Bone marrow (tissue), 2 donors: ENCODE measurements at places on chromosomes 12 and 14.

- no peak for DNase-seq
Measured at GRCh38 chr12:104998423-104999346, 12.6 kb downstream of the NOPCHAP1 start.

DNA sequence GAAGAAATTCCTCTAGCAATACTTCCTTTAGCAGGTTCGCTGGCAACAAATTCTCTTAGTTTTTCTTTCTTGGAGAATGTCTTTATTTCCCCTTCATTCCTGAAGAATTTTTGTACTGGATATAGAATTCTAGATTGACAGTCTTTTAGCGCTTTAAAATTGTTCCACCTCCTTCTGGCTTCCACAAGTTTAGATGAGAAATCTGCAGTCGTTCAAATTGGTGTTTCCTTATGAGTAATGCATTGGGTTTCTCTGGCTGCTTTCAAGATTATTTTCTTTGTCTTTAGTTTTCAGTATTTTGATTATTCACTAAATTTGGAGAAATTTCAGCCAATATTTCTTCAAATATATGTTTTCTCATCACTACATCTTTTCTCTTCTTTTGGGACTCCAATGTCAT, 33.3 kb upstream of the FGF6 start:
- no peak for DNase-seq

DNA sequence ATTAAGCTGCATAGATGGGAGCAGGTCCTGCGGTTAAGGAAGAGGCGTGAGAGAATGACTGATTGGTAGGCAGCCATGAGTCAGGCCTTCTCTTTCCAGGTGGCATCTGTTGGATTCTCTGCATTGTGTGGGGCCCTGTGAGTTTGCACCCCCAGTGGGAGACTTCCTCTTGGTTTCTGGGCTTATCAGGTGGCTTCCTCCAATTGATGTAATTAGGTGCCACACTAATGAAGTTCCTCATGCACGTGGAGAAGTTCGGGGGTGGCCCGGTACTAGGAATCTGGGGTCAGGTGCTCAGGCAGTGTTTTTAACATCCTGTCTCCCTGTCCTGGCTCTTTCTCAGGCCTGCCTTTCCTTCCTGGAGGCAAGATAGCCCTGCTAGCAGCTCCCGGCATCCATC, 765.1 kb upstream of the TMEM132C start:
- DNase-seq = no peak

- no peak for DNase-seq
Measured at GRCh38 chr14:104361101-104361591, 218.4 kb upstream of the C14orf180 start.

- DNase-seq = no peak
Measured at GRCh38 chr12:130008241-130008640, 104.4 kb upstream of the TMEM132D start.

DNA sequence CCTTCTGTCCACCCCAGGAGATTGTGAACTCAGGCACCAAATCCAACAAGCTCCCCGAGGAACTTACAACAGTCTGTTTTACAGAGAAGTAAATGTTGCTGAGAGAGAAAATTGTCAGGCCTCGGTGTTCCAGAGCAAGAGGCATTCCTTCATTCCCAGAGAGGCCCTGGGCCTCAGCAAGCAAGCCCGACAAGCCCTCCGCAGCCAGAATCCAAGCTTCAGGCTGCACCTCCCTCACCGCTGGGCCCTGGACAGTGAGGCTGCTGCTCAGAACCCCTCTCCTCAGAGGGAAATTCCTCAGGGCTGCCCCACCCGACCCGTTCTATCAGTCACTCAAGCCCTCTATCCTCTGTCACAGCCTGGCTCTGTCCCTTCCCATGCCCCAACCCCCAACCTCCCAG, 56.4 kb downstream of the ZFP36L1 start:
- DNase-seq = no peak

DNA sequence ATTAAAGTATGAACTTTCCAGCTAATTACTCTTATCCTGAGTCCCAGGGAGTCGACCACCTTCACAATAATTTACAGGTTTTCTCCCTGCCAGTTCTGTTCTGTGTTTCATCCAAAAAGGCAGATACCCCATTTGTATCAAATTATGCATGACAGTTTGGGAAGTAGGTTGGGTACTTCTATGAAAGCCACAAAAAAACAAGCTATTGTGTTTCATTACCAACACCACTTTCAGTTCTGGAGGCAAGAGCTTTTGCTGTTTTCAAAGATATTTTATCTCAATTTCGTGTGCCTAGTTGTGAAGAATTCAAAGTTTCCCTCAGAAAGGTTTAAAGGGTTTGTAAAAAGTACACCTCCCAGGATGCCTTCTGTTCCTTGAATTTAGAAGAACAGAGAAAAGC, 557.4 kb downstream of the FLRT2 start:
- DNase-seq = no peak

DNA sequence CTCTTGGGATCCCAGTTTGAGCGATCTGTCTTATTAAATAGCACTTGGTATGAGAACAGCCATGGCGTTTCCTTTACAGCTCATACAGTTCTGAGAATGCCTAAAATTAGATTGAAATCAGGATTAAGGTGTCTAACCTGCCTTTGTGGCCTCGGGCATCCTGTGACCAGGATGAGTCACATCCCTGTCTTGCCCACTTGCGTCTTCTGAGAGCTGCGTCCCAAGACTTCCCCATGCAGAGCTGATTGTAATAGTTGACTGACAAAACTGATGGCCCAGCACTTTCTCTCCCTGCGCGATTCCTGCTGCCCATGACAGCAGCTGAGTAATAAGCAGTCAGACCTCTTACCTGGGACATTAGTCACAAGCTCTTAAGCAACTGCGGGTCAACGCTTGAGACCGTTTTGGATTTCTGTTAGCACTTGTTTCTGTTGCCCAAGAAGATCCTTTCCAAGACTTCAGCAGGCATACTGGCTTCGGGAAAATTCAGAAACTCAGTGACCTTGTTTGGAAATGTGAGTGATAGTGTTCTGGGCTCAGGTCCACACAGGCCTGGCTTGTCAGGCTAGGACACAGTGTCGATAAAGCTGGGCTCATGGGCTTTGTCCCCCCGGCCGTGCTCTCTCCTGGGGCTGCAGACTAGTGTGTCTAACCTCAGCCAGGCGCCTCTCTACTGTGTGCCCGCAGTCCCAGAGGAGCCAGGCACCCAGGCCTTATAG, 169.9 kb upstream of the HIF1A start:
- DNase-seq = peak; percentile 21

- DNase-seq = no peak
Measured at GRCh38 chr14:68283378-68284123, 464.0 kb downstream of the RAD51B start.

- no peak for DNase-seq
Measured at GRCh38 chr12:122152754-122153153, 21.3 kb downstream of the IL31 start.

DNA sequence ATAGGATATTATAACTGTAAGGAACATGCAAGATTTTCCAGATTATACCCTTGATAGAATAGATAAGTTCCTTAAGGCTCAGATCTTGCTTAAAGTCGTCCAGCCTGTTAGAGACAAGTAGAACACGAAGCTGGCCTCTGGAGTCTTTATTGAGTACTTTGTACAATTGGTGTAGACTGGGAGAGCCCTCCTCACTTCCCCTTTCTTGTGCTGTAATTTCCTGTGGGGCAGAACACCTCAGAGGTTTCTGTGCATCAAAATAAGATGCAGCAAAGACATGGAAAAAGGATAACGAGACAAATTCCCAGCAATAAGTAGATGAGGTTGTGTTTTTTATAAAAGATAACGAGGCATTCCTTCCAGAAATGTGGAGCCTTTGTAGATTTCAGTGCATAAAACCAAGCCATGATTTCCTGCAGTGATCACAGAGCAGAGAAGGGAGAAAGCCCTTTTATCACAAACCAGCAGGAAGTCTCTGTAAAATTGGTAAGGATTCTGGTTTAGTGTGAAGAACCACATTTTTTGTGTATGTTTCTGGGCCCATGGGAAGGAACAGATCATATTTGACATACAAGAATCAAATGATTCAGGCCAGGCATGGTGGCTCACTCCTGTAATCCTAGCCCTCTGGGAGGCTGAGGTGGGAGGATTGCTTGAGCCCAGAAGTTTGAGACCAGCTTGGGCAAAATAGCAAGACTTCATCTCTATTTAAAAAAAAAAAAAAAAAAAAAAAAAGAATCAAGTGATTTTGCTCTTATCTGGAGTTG, 18.0 kb downstream of the GPRC5A start:
- DNase-seq = no peak

DNA sequence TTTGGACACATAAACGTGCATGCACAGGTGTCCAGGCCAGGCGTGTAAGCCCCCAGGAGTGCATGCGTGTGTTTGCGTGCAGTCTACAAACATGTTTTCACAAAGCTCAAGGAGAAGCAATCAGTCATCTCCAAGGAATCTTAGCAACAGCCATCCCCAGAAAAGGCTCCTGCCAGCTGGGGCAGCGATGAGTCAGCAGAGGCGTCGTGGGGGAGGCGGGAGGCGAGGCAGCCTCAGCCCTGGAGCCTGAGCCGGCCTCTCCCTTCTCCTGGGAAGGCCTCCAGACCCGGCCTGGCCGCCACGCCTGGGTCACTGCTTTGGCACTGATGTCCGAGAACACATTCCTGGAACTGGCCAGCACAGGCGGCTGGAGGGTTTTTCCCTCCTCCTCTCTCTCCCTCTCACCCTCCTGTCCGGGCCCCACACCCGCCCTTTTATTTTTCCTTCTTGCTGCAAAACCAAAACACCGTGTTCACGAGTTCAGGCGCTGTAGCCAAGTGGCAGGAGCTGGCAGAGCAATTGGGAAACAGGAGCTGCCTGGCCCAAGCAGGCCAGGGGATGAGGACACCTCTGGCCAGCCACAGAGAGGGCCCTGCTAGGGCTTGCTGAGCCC, 92.7 kb downstream of the LRRC74A start:
- peak; percentile 38 for DNase-seq

DNA sequence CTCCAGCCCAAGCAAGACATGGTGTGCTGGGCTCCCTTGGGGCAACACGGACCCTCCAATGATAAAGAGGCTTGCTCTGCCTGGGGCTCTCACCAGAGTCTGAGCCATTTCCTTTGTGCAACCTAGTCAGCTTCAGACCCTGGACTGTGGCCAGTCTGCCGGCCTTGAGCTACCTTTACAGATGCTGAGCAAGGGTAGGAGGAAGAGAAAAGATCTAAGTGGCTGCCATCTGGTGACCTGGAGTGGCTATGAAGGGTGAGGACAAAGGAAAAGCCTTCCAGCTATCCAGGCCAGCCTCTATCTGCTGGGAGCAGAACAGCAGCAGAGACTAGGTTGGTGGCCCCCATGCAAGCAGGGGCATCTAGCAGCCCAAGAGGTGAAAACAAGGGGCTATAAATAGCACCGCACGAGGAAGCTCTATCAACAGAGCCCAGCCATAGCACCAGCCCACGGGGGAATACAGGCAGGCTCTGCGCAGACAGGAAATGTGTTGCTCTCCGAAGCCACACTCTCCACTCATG, 230.1 kb downstream of the FOXN3 start:
- no peak for DNase-seq

DNA sequence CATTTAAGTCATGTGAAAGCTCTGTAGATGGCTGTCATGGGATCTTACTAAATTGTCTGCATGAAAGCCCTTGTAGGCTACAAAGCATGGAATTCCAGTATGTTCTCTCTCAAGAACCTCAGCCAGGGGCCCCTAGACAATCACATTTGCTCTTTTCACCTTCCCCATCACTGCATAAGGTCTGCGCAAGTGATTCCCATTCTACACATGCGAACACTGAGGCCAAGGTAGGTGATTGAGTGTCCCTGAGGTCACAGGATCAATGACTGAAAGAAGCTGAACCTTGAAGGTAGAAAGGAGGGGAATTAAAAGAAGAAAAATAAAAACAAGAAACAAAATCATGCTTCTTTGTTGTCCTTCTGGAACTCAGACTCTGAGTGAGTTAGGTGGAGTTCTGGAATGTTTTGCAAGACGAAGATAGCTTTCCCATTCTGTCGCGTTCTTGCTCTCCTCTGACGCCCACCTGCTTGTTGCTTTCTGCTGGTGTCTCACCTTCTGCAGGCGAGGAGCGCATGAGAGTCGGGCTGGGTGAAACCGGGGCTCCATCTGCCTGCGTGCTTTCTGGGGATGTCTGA, 79.9 kb downstream of the SPRING1 start:
- DNase-seq = no peak

GRCh38 chr12:10779103-10779502, 23.3 kb downstream of the TAS2R7 start:
- DNase-seq = no peak

DNA sequence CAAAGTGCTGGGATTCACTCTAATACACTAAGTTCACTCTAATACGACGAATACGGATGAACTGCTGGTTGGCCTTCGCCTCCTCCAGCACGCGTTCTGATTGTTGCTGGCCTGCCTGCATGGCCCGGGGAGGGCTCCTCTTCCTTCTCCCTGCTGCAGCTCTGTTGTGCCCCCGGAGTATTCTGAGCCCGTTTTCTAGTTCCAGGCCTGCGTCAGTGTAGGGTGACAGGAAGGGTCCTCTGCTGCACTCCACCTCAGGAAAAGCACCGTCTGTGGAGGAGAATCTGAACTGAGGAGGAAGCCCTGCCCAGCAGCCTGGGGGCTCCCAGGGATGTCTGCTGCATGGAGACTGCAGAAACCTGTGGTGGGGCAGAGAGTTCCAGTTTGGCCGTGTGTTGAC, 44.4 kb downstream of the DDX51 start:
- no peak for DNase-seq

DNA sequence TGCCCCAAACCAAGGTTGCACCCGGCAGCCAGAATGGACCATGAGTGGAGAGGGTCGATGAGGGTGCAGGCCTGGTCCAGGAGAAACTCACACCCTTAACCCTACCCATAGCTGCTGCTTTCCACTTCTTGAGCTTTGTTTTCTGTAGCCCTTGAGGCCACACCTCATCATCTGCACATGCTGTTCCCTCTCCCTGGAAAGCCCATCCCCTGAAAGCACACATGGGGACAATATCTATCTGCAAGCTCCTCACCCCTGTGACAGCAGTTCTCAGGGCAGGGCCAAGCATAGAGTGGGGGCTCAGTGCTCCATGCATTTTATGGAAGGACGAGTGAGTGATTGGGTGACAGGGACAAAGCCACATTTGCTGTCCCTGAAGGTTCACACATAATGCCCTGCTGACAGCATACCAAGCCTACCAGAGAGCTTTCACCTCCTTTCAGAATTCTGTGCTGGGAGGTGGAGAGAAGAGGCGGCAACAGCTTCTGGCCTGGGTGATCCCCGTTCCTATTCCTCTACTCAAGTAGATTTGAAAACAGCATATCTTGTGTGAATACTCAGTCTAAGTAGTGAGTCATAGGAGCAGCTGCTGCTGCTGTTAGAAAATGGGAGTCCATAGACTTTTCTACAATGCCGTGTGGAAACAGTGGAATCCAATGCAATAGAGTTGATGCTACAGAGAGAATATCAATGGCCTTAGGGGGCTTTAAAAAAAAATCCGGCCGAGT, 44.6 kb downstream of the SRGAP1 start:
- no peak for DNase-seq

GRCh38 chr12:28568118-28568517, 377.9 kb downstream of the CCDC91 start:
- no peak for DNase-seq

GRCh38 chr12:18340786-18341185, 79.5 kb downstream of the PIK3C2G start:
- no peak for DNase-seq

- no peak for DNase-seq
Measured at GRCh38 chr12:121072147-121072546, 33.1 kb upstream of the OASL start.
